Right renal pelvis (tissue), 4 donors: ENCODE measurements at places on chromosomes 7 and 10. TPM values are rescaled to one million over a fixed set of nuclear protein-coding genes. Genes with fewer than 3 reads are reported as not detected.

DNA sequence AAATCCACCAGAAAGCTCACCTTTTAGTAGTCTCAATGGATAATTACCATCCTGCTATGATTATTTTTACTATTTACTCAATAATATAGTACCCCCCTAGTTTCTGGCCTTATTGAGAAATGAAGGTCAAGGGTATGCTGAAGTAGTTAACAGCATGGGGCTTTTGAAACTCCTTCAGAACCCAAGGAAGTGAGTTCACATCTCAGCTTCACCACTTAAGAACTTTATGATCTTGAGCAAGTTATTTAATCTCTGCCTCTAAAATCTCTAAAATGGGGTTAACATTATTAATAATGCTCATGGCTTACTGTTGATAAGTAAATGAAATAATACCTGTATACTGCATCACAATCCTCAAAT, 5.8 kb downstream of the MTPN start:
- no peak for DNase-seq

- no peak for DNase-seq
Observed at GRCh38 chr10:14507781-14508180, 177.1 kb upstream of the FRMD4A start.

The SLC16A9 gene
- 31.5 TPM for polyA plus RNA-seq

- DNase-seq, result no peak
Observed at GRCh38 chr10:48309711-48310226, 3.3 kb downstream of the MAPK8 start.

- no peak for DNase-seq
Observed at GRCh38 chr10:17785276-17785930, 23.7 kb upstream of the MRC1 start.

- DNase-seq, result no peak
Observed at GRCh38 chr10:182441-183201, 47.4 kb downstream of the ZMYND11 start.

DNA sequence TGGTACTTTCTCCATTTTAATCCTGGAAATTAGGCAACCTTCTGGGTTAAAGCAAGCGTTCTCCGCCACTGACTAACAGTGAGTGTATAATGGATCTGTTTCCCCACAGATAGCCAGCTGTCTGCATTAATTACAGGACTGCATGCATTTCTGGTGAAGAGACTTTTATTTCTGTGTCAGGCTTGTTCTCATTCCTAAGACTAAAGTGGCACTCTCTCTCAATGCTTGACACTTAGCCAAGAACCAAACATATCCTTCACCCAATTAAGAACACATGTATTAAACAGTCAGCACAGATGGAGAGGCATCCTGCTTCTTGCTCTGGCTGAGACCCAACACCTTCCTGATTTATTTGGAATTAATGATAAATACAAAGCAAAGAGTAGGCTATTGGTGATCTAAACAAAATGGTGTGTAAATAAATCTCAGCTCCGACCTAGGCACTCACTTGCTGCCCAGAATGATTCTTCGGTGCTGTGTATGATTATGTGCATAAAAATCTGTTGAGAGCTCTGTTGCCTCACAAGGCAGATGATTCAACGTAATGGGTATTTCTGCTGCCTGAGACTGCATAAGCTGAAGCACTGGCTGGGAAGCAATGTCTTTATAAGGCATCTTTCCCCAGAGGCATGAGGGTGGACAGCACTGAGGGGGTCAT, 16.8 kb downstream of the CALU start:
- DNase-seq, result no peak

- DNase-seq, result no peak
Observed at GRCh38 chr10:78579576-78579975, 489.2 kb upstream of the ZMIZ1 start.

DNA sequence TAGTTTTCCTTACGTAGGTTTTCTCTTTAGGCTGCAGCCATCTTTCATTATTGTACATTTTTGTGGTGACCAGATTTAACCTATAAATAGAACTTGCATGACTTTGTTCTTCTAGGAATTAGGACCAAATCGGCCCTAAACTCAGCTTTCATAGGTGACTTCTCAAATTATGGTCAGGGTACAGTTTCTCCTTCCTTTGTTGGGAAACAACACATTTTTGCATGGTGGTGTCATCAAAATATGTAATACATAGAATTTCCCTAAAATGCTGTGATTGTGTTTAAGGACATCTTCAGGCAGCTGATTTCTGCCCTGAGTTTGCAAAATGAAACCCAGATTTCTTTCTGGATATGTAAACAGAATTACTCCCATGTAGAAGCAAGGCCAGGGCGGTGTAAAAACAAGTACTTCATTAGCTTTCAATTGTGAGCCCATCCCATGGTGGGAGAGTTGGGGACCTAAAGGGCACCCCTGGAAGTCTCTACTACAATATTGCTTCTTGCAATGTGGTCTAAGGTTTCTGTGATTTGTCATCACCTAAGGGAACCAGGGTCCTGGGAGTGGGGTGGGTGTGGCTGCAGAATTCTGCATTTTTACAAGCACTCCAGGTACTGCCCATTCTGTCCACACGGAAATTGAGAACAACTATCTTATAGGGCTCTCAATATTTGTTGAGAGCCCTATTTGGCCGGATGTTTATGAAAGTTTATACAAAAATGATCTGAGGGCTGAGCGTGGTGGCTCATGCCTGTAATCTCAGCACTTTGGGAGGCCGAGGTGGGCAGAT, 121.0 kb upstream of the FAM171A1 start:
- no peak for DNase-seq

- peak; percentile 82 for DNase-seq
Observed at GRCh38 chr10:101061624-101062231, at the start of gene KAZALD1. Gene KAZALD1, plus strand, starts transcription at chr10:101061989. Its CDS starts 604 bp downstream, at chr10:101062593.

DNA sequence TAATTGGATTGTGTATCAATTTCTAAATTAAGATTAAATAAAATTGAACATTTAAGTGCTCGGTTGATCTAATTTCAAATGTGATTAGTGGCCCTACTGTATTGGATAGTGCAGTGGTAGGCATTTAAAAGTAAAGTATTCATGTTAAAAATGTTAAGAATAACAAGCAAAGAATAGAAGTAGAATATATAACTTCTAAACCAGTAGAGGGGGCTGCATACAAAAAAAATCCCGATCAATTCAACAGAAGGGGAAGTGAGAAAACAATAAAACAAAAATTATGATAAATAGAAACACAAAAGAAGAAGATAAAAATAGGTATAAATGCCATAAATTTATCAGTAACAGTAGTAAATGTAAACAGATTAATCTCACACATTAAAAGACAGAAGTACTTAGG, 24.9 kb upstream of the WDFY4 start:
- DNase-seq, result no peak

The TRPV5 gene
- polyA plus RNA-seq, result 0.90 TPM

- DNase-seq, result no peak
Observed at GRCh38 chr7:87212498-87212897, 7.0 kb downstream of the TMEM243 start.

The TCAF2 gene
- 2.4 TPM for polyA plus RNA-seq

The FEZF1 gene
- not detected for polyA plus RNA-seq

The UNCX gene
- polyA plus RNA-seq, result 8.3 TPM

The TRIM73 gene
- 6.6 TPM for polyA plus RNA-seq

GRCh38 chr10:130337305-130337640, 201.1 kb downstream of the GLRX3 start:
- no peak for DNase-seq

GRCh38 chr10:76111986-76112825, 680.8 kb downstream of the LRMDA start:
- no peak for DNase-seq

The INPP5F gene
- 59.1 TPM for polyA plus RNA-seq
